Activated CD8-positive, alpha-beta T cell treated with anti-CD3 and anti-CD28 coated beads for 36 hours (primary cell): ENCODE measurements at places on chromosomes 11 and 22.

- no peaks in the 10 kb centered on the region for H3K27me3 ChIP-seq
- H3K27ac ChIP-seq = no peak overlapping the region
- H3K36me3 ChIP-seq = no peaks in the 10 kb centered on the region
Measured at GRCh38 chr11:128644576-128644975, 49.3 kb upstream of the FLI1 start.

DNA sequence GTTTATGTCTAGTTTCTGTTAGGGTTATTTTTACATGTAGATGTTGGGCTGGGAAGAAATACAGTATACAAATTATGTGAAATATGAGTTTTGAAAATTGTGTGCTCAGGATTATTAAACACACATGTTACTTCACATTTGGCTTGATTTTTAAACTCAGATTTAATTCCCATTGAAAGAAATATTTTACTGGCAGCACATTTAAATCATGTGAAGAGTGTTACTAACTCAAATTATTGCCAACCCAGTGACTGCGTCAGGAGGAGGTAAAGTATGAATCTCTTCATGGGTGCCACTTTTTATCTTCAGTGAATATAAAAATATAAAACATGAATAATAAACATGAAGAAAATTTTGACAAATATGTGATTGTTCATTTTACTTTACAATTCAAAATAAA is 457.5 kb upstream of the CCDC179 start:
- no peak for DNase-seq
- H3K27me3 ChIP-seq = no peaks in the 10 kb centered on the region
- no peak overlapping the region for H3K27ac ChIP-seq

DNA sequence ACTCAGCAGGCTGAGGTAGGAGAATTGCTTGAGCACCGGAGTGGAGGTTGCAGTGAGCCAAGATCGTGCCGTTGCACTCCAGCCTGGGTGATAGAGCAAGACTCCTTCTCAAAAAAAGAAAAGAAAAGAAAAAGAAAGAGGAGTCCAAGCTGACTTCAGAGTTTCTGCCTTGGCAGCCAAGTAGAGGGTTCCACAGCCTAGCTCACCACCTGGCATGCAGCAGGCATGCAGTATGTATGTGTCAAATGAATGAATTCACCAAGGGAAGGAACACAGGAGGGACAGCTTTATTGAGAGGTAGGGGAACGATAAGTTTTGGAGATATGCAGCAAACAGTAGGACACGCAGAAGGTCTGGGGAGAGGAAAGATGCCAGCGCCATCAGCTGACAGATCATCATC is 230.4 kb downstream of the BUD13 start:
- H3K27me3 ChIP-seq = peaks cover 2% of the 10 kb centered on the region
- H3K4me1 ChIP-seq = no peaks in the 10 kb centered on the region
- H3K4me3 ChIP-seq = no peak overlapping the region
- no peak overlapping the region for H3K27ac ChIP-seq
- H3K36me3 ChIP-seq = no peaks in the 10 kb centered on the region
- DNase-seq = no peak

GRCh38 chr11:117332843-117333242 is 5.2 kb downstream of the CEP164 start:
- H3K27me3 ChIP-seq = no peaks in the 10 kb centered on the region
- peaks cover 5% of the 10 kb centered on the region for H3K4me1 ChIP-seq
- no peak overlapping the region for H3K4me3 ChIP-seq
- no peak for DNase-seq

DNA sequence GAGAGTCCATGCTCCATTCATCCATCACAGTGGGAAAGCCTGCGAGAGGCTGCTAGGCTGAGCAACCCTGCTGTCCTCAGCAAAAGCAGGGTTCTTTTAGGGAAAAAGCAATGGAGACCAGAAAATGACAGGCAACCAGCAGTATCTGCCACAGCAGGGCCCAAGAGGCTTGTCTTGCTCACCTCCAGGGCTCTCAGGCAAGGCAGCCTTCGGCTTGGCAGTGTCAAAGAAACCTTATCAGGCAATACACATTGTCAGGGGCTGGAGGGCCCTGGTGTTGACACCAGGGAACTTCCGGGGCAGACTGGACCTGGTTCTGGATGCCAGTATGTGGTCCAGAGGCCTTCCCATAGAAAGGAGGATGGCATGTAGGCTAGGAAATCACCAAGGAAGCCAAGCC is 10.2 kb upstream of the TLCD5 start:
- H3K27ac ChIP-seq = no peak overlapping the region
- no peak for DNase-seq
- H3K27me3 ChIP-seq = peaks cover 18% of the 10 kb centered on the region
- no peaks in the 10 kb centered on the region for H3K36me3 ChIP-seq
- H3K4me1 ChIP-seq = no peaks in the 10 kb centered on the region

GRCh38 chr22:27456696-27457503 is 344.7 kb downstream of the MN1 start:
- DNase-seq = no peak
- H3K4me3 ChIP-seq = no peak overlapping the region
- no peaks in the 10 kb centered on the region for H3K36me3 ChIP-seq

DNA sequence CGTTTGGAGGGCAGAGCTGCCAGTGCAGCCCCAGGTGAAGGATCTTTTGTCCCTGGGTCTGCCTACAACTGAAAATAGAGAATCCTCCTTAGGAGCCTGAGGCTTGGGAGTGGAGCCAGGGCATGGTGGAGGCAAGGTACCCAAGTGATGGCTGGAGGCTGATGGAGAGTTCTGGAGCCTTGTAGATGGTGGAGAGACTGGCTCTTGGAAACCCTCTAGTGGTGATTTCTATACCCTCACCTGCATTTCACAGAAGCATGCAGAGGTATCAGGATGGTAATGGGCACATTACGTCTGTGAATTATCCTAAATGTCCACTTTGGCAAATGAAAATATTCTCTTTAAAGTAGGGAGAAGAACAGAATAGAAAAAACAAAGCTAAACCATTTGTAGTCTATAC is 44.4 kb downstream of the INSC start:
- H3K4me3 ChIP-seq = no peak overlapping the region
- DNase-seq = no peak
- H3K36me3 ChIP-seq = no peaks in the 10 kb centered on the region
- H3K27ac ChIP-seq = no peak overlapping the region

GRCh38 chr11:70819022-70819421 is 420.7 kb downstream of the CTTN start:
- H3K27me3 ChIP-seq = peaks cover 2% of the 10 kb centered on the region
- no peaks in the 10 kb centered on the region for H3K4me1 ChIP-seq
- no peak overlapping the region for H3K27ac ChIP-seq
- DNase-seq = no peak
- no peak overlapping the region for H3K4me3 ChIP-seq
